ENCODE measurements at places on chromosomes 2 and 18. TPM values are rescaled to one million over a fixed set of nuclear protein-coding genes. Genes with fewer than 3 reads are reported as not detected.

The DCDC2C gene
- total RNA-seq: not detected

The ANKRD30B gene
- total RNA-seq: not detected

The HOXD8 gene
- not detected for total RNA-seq

- no peak overlapping the region for H3K27ac ChIP-seq
- no peak overlapping the region for H3K4me3 ChIP-seq
- no peaks in the 10 kb centered on the region for H3K4me1 ChIP-seq
- H3K36me3 ChIP-seq: peaks cover 12% of the 10 kb centered on the region
- no peak for DNase-seq
- H3K27me3 ChIP-seq: no peaks in the 10 kb centered on the region
Measured at GRCh38 chr18:10536280-10536679, 10.5 kb downstream of the NAPG start.

DNA sequence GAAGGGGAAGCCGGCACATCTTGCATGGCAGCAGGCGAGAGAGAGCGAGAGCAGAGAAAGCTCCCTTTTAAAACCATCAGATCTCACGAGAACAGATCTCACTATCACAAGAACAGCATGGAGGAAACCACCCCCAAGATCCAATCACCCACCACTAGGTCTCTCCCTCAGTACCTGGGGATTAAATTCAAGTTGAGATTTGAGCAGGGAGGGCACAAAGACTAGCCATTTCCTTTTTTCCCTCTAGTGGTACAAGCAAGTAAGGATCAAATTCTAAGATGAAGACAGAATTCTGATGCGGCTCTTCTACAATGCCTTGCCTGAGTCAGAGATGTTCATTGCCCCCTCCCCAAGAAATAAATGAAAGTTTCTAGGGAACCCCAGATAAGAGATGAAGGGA, 45.6 kb upstream of the ANKRD44 start:
- peaks cover 9% of the 10 kb centered on the region for H3K4me1 ChIP-seq
- no peak overlapping the region for H3K27ac ChIP-seq
- no peaks in the 10 kb centered on the region for H3K36me3 ChIP-seq
- no peak overlapping the region for H3K4me3 ChIP-seq

DNA sequence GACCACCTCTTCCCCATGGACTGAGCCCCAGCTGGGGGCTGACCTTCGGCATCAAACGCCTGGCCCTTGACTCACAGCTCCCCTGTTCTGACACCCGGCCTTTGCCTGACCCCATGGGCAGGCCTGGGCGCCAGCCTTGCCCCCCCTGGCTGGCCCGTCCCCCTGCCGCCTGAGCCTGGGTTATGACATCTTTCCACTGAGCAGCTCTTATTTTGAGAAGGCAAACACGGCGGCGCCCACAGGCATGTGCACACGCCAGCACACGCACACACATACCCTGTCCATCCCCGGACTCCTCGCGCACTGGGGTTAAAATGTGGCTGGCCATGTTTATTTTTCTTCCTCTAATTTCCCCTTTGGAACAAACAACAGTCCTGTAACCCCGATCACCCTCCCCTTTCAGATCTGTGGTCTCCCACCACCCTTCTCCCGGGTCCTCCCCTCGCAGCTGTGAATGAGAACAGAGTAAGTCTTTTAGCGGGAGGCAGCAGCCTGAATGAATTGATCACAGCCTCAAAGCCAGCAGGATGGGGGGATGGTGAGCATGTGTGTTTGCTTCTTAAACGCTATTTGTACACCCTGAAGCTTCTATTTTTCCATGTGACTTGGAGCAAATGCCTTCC, 11.8 kb upstream of the ATOH8 start:
- no peaks in the 10 kb centered on the region for H3K4me1 ChIP-seq
- H3K4me3 ChIP-seq: no peak overlapping the region
- H3K27ac ChIP-seq: no peak overlapping the region
- H3K36me3 ChIP-seq: no peaks in the 10 kb centered on the region
- DNase-seq: no peak

- no peaks in the 10 kb centered on the region for H3K27me3 ChIP-seq
- no peak overlapping the region for H3K27ac ChIP-seq
- no peaks in the 10 kb centered on the region for H3K4me1 ChIP-seq
- no peaks in the 10 kb centered on the region for H3K36me3 ChIP-seq
Measured at GRCh38 chr2:71715951-71716696, 262.8 kb downstream of the DYSF start.

GRCh38 chr18:26190506-26190905, 35.7 kb upstream of the TAF4B start:
- H3K4me3 ChIP-seq: peak overlapping the region; percentile 3
- peaks cover 3% of the 10 kb centered on the region for H3K4me1 ChIP-seq
- H3K27ac ChIP-seq: no peak overlapping the region
- no peaks in the 10 kb centered on the region for H3K27me3 ChIP-seq
- DNase-seq: no peak

- no peak overlapping the region for H3K4me3 ChIP-seq
- no peak for DNase-seq
- no peaks in the 10 kb centered on the region for H3K4me1 ChIP-seq
Measured at GRCh38 chr18:71665131-71665530, 879.0 kb downstream of the CBLN2 start.
